ENCODE measurements at places on chromosomes 13 and 19.

DNA sequence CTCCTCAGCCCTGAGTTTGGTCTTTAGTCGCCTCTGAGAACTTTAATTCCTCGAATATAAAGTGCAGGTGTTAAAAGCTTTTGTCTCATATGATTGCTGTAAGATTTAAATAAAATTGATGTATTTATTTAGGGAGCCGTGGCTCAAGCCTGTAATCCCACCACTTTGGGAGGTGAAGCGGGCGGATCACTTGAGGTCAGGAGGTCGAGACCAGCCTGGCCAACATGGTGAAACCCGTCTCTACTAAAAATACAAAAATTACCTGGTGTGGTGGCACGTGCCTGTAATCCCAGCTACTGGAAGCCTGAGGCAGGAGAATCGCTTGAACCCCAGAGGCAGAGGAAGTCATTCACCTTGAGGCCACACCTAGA is 559 bp upstream of the SLC1A5 start:
- DNase-seq, result no peak

GRCh38 chr13:20297181-20297580 is 65.1 kb upstream of the GJB6 start:
- DNase-seq, result no peak

- DNase-seq, result peak; percentile 29
These were observed 15.9 kb downstream of the ZNF787 start for GRCh38 chr19:56105090-56105701.

DNA sequence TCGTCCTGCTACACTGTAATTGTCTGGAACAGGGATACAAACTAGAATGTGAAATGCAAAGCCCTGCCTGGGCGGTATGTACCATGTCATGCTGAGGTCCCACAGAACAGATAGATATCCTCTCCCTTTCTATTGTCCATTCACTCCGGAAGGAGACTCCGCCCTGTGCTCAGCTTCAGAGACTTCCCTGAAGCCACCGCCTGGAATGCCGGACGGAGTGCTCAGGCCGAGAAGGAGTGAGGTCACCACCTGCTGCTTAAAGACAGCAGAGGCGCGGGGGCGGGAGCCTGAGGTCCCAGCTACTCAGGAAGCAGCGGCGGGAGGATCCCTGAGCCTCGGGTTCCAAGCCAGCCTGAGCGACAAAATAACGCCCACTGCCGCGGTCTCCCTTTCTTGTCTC is 890 bp upstream of the ZNF611 start:
- DNase-seq, result no peak

GRCh38 chr19:17159466-17160393 is 55.4 kb upstream of the USE1 start:
- DNase-seq, result no peak

- no peak for DNase-seq
These were observed 78.8 kb upstream of the TDRD3 start for GRCh38 chr13:60318186-60318585.

- no peak for DNase-seq
These were observed 1.9 kb downstream of the CCNP start for GRCh38 chr19:40224342-40225150.

GRCh38 chr13:31896427-31896826 is 135.1 kb upstream of the FRY start:
- no peak for DNase-seq

All from stimulated activated CD8-positive, alpha-beta memory T cell treated with anti-CD3 and anti-CD28 coated beads, Interleukin-4, amount 100 ng/mL, for 1 hour (primary cell).